ENCODE measurements at places on chromosomes 2 and 18.

- no peak for DNase-seq
Measured at GRCh38 chr2:43135583-43135982, 90.8 kb downstream of the ZFP36L2 start.

DNA sequence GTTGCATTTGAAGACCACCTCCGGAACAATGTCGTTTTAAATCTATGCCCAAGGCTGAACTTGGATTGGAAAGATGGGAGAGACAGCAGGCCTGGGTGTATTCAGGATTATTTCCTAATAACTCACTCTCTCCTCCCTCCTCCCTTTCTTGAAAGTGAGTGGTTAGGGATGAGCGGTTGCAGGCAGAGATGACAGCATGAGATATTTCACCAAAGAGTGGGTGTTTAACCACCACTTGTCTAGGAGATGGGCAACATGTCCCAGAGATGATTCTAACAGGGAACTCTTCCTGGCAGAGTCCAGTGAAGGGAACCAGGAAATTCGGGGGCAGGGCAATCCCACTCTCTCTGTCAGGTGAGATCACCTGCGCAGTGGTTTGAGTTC lies 123.2 kb downstream of the KCTD1 start:
- DNase-seq: no peak

- DNase-seq: peak; percentile 16
Measured at GRCh38 chr18:11586896-11587295, 22.5 kb upstream of the SLC35G4 start.

DNA sequence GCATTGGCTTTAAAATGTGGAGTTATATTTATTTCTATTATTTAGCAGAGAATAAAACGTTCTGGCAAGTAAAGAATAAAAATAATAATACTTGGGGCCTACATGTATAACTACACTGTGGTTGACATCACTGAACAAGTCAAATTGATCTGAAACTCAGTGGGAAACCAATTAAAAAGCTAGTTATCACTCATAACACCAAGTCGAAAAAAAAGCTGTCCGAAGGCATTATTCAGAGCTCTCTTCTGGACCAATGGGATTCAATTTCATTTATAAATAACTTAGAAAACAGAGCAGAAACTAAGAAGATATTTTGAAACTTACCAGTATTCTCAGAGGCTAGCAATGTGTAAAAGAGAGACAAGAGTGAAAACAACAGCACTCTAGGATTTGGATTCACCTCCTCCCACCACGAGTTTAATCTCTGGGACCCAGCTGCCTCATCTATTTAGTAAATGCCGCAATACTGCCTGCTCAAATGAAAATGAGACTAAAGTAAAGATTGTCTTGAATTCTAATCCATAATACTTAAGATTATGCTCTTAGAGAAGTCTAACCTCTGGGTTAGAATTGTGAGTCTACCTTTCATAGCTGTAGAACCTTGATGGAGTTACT lies 128.4 kb downstream of the NBAS start:
- no peak for DNase-seq

DNA sequence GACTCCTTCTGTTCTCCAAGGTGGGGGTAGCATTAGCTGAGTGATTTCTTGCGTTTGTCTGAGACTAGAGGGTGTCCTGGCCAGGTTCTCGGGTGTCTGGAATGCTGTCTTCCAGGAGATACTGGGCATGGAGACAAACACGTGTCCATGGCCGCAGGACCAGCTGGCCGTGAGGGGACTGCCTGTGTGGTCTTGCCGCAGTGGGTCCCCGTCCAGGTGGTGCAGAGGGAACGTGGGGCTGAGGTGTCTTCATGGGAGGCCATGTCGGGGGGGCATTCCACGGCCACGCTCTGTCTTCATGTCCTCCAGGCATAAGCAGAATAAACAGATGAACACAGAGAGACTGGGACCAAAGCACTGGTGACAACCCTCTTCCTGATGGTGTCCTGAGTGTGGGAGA lies 66.6 kb downstream of the SMIM21 start:
- no peak for DNase-seq

GRCh38 chr2:113156278-113157117 lies 17.3 kb upstream of the PSD4 start:
- no peak for DNase-seq
